ENCODE measurements at places on chromosomes 11 and 22.

GRCh38 chr11:124518989-124519451, 24.4 kb downstream of the OR8B12 start:
- no peak for DNase-seq

GRCh38 chr11:125429174-125429707, 66.8 kb downstream of the FEZ1 start:
- no peak for DNase-seq

- DNase-seq = no peak
Observed at GRCh38 chr22:25833091-25833490, 91.1 kb downstream of the MYO18B start.

DNA sequence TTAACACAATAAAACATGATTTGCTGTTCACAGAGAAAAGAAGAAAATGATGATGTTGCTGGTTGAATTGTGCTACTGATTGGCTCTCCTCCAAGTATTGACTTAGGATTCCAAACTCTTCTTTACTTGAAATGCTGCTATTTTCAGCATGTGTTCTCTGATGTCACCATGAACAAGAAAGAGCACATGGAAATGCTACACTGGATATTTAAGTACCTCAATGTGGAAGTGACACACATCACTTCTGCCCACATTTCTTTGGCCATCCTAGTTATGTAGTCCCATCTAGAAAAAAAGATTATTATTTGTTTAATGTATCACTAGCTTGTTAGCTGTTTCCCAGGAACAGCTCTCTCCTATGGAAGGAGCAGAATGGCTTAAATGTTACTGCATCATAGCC, 27.2 kb downstream of the OR52B2 start:
- DNase-seq = no peak

- DNase-seq = no peak
Observed at GRCh38 chr11:131889146-131889577, 518.7 kb downstream of the NTM start.

DNA sequence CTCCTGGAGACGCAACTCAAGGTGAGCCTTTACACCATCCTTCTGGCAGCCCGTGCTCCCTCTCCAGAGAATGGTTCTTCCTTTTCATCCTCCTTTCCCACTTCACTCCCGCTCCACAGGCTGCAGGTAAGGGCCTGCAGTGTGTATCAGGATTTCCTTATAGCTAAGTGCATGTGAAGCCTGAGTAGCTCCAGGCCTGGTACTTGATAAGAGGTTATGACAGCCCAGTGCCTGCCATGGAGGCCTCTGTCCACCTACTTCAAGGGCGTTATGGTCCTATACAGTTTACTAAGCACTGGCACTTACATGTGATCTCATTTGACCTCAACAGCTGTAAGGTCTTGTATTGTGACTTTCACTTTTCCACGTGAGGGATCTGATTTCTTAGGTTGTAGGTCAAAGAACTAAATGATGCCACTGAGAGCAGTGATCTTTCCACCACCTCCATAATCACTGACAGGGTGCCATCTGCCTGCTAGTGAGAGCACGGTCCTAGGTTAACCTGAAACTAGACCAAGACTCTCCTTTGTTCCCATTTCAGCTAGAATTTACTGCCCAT, 18.1 kb downstream of the SSH3 start:
- no peak for DNase-seq

DNA sequence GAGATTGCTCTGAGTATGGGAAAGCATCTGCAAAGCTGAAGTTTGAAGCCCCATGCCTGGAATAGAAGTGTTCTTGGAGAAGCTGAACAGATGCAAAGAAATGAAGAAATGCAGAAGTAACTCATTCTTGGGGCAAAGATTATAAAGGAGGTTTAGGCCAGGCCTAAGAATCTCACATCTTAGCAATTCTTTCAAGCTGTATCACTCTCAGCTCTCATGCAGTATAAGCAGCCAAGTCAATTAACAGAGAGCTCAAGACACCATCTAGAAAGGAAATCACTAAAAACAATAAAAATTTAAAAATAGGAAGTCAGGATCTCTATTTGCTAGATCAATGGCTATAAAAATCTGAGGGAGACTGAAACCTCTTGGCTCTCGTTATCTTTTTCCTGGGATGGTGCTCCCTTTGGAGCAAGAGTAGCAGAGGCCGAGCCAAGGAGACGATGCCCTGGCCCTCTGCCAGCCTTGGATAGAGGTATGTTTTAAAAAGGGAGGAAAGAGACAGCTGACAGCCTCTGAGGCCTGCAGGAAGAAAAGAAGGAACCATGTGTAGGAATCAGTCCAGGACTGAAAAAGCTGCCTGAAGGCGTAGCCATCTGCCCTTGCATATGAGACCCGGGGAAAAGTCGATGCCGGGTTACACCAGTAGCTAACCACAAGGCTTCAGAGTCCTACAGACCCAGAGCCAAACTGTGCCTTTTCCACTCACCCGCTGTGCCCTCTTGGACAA, 229.8 kb downstream of the BLID start:
- no peak for DNase-seq

GRCh38 chr22:32794449-32795213, 6.9 kb upstream of the TIMP3 start:
- no peak for DNase-seq

DNA sequence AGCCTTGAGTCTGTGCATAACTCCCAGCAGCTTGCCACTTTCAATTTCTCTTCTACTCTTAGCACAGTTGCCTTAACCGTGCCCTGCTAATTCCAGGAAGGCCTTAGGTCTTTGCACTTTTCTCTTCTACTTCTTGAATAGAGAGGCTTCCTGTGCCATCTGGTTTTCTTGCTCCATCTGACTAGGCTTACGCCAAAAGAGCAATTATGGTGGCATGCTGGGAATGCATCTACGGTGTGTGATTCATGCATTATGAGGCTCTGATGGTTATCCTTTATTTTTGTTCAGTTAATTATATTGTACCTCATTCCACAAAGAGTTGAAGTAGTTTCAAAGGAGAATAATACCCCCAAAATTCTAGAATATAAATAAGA, 29.4 kb downstream of the SIK2 start:
- DNase-seq = no peak

- no peak for DNase-seq
Observed at GRCh38 chr11:130480711-130481140, 32.3 kb downstream of the ADAMTS15 start.

DNA sequence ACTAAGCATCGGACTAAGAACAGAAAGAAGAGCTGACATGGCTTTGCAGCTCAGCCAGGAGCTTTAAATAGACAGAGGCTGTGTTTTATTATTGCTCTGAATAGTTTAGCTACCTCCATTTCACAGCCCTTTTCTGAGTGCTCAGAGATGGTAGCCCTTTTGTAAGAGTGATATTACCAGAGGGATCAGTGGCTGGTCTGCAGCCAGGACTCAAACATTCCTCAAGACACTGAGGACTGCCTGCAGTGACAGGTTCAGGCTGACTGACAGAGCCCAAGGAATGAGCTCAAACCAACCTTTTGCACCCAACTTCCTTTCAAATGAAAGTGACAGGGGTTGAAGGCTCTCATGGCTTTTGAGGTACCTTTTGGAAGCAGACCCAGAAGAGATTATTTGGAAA, 189.0 kb downstream of the DDX10 start:
- DNase-seq = no peak

- DNase-seq = no peak
Observed at GRCh38 chr22:32761251-32761903, 40.1 kb upstream of the TIMP3 start.

- DNase-seq = no peak
Observed at GRCh38 chr11:1705126-1706052, 8.4 kb downstream of the KRTAP5-6 start.

DNA sequence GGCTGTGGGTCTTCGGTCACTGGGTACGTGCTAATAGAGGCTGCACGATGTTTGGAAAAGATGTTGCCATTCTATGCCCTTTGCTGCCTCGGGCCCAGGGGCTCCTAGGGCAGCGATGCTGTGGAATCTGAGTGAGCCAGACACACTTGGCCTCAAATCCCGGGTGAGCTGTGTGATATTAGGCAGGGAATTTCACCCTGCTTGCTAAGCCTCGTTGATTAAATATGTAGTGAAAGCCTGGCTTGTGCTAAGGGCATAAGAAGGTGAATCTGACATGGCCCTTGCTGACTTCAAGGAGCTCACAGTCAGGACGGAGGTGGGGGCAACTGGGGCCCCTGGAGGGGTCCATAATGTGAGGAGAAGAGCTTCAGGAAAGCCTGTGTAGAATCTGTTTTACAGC, 5.4 kb upstream of the HMOX1 start:
- no peak for DNase-seq

GRCh38 chr11:119320776-119321524, 4.0 kb upstream of the MCAM start:
- no peak for DNase-seq

DNA sequence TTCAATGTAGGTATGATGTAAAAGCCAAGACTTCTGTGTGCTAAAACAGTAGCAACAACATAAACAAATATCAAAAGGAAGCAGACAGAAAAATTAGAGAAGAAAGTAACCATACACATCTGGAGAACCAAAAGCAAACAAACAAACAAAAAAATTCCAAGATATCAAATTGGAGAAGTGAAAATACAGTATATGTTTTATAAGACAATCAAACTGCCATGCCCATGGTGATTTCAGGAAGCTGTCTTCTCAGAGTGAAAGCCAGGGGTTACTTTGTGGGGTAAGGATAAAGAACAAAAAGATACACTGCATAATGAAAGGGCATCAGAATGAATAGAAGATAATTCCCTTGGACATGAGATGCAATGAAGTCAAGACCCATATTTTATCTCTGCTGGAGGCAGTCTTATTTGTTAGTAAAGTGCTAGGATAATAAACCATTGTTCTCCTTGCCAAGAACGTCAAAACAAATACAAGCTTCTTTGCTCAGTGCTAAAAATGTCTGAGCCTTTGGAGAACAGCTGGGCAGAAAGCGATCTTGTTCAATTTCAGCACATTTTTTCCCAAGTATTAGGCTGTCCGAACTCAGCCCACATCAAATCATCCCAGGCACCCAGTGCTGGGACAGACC, 38.1 kb upstream of the LDLRAD3 start:
- DNase-seq = no peak
